ENCODE measurements at places on chromosomes 7 and 10.

- no peak for DNase-seq
Measured at GRCh38 chr10:122637376-122637775, 62.3 kb downstream of the C10orf120 start.

DNA sequence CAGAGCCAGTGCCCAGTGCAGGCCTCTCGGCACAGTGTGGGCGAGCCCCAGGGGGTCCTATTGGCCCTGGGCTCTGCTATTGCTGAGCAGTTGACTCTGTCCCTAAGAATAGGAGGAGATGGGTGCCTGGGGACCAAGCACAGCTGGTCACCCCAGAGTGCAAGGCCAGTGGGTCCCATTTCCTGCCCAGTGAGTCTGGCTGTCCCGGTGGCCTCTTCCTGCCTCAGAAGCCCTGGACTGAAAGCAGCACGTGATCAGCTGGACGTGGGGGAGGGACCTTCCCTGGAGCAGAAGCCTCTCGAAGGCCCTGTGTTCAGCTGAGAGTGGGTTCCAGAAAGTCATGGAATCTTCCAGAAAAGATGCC is 42.0 kb downstream of the PWWP2B start:
- DNase-seq = no peak

DNA sequence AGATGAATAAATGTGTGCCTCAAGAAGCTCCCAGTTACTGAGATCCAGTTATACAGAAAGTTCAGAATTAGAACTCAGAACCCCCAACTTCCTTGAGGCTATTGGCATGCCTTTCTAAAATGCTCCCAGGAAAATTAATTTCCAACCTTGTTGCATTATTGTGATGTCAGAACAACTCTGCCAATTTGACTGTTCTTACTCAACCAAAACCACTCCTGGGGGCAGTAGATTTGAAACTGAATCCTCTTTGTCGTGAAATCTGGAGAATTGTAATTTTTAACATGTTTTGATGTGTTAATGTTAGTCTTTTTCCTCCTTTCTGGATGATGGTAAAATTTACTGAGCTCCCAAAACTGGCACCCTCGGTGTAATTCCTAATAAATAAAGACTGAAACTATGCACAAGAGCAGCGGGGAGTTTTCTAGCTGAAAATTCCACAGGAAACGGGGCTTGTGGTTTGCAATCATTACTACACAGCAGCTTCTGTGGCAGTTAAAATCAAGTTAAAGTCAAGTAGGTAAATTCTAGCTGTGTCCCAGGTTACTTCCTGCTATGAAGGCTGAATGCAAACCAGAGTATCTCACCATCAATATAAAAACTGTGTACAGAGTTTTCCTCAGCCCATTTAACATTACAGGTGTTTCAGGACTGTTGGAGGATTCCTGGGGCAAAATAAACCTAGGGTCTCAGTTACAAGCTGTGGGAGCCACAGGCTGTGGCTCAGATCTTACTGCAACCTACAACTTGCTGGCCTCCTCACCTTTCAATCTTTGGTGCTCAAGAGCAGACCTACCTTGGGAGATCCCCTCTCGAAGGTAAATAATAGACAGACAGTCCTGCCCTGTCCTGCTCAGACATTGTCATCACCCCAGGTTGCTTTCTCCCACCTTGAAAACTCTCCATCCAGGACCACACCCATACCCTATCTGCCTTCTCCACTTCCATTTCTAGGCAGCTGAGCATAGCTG is 156.3 kb upstream of the KMT2E start:
- DNase-seq = no peak

DNA sequence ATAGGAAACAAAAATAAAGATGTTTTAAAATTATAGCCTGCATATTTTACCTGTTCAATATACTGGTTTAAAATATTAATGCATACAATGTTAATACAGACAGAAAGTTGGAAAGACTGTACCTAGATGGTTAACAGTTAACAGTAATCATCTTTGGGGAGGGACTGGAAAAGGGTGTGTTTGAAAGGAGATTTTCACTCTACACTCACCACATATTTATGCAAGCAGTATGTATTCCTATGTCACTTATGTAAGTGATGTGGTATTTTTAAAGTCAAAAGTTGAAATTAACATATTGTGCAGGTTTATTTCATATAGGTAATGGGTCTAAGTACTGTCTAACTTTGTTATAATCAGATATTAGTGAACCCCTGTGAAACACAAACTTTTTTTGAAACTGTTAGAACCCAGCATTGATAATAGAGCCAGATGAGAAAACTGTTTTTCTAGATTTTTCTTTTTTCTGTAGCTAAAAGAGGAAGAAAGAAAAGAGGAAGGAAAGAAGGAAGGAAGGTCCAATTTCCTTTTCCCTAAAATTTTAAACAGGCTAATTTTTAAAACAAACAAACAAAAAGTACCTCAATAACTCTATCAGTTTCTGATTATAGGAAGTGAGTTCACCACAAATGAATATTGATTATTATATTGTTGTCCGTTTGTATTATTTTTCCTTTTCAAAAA is 9.0 kb upstream of the STARD3NL start:
- no peak for DNase-seq
